Fibroblast of pulmonary artery (primary cell): ENCODE measurements at places on chromosomes 5 and 9.

- no peak for DNase-seq
Measured at GRCh38 chr9:130659699-130660248, 4.6 kb upstream of the PRDM12 start.

- no peak for DNase-seq
Measured at GRCh38 chr5:9264301-9264700, 281.6 kb downstream of the SEMA5A start.

DNA sequence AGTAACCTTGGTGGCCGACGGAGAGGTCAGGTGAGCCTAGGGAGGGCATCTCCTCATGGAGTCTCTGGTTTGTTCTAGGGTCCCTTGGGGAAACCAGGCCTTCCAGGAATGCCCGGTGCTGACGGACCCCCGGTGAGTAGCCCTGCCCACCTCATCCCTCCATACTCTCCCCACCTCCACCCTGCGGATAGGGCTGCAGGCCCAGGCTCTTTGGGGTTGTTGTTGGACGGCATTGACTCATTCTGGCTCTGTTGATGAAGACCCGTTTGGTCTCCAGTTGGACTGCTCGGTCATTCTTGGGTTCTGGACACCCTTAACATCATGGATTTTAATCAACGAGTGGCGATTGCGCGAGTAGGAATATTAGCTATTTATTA is 112.3 kb upstream of the FCN2 start:
- no peak for DNase-seq

DNA sequence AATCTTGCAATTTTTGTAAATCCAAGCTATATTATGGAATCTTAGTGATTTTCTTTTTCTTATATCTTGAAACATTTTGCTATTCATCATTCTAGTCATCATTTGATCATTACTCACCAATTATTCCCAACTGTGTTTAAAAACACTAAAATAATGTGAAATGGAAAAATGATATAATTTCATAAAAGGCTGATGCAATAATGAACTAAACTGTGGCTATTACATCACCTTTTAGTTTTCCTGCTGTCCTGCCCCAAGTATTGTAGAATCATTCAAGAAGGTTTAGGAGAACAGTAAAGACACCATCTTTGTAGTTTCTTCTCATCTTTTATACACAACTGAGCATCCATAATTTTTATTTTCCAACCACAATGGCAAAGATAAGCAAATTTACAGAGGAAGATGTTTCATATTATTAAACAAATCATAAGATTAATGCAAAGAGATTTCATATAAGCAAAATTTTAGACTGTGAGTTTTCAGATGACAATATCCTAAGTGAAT is 431.0 kb upstream of the SLC30A5 start:
- DNase-seq: no peak

- no peak for DNase-seq
Measured at GRCh38 chr9:124266139-124266825, 8.5 kb downstream of the NEK6 start.

GRCh38 chr9:105816981-105817380 is 122.6 kb downstream of the TMEM38B start:
- no peak for DNase-seq

DNA sequence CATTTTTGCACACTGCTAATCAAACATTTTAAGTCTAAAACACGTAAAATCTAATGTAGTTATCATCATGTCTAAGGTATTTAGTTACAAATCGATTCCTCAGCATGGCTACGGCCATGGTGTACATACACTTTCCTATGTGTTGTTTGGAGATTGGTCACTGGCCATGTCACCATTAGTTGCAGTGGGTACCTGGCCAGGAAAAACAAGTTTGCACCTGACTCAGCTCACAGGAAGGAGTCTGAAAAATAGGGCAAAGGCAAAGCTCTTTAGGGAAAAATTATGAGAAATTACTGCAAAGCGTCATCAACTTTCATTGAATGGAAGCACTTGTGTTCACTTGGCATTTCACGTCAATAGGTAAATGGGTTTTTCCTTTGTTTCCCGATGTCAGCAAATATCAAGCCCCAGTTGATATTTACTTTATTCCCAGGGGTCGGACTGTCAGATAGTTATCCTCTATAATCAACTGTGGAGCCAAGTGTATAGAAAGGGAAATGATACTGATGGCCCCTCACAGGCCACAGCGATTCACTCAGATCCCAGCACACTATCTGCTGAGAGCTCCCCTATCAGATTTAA is 626.0 kb upstream of the ADAMTS16 start:
- DNase-seq: no peak

DNA sequence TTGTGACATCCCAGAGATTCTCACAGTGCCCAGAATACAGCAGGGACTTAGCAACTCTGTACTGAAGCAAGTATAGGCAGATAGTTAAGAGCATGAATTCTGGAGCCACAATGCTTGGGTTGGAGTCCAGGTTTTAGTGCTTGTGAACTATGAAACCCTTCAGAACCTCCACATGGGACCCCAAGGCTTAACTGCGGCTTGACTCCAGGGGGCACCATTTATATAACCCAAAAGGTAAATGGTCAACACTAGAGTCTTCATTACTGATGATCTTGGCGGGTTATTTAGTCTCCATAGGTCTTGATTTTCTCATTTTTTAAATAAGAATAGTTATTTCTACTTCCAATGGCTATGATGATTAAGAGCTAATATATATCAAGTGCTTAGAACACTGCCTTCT is 390.3 kb downstream of the TAF11L14 start:
- DNase-seq: no peak

- no peak for DNase-seq
Measured at GRCh38 chr5:107393851-107394250, 276.9 kb downstream of the EFNA5 start.

DNA sequence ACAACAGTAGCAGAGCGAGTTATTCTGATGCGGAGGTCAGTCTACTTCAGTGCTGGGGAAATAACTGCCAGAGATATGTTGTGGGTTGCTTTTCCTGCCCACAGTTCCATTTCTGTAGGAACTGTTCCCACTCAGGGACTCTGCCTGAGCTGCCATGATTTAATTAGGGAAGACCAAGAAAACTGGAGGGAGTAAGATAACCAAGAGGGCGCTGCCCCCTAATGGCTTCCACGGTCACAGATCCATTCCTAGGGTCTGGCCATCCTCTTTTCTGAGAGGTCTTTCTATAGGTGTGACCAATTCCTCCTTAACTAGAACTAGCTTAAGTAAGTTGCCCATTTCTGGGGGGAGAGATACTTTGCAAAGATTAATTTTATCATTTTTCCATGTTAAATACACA is 125.9 kb downstream of the APBA1 start:
- DNase-seq: peak; percentile 34

DNA sequence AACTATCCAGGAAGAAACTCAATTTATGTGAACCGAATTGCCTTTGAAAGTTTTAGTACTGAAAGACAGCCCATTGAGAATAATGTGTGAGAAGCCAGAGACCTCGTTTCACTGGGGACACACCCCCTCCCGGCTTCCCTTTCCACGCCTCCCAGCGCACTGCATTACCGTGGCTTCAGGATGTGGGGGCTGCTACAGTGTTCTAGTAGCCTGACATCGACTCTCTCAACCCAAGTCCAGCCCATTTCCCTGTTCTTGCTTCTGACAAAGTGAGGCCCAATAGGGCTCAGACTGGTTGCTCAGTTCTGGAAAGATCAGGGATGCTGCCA is 3.5 kb downstream of the PAX5 start:
- no peak for DNase-seq

- DNase-seq: peak; percentile 76
Measured at GRCh38 chr5:121967187-121967586, 5.4 kb downstream of the SRFBP1 start.

DNA sequence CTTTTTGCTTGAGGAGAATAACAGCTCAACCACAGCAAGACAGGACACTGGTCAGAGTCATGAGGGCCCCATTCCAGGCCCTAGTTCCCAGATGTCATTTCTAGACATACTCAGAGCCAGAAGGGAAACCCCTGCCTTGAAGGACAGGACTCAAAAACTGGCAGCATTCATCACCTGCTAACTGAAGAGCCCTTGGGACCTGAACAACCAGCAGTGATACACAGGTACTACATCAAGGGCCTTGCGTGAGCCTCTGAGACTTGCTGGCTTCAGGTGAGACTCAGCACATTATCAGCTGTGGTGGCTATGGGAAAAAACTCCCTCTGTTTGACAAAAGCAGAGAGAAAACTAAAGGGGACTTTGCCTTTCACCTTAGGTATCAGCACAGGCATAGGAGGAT is 22.6 kb downstream of the TMEM267 start:
- no peak for DNase-seq

DNA sequence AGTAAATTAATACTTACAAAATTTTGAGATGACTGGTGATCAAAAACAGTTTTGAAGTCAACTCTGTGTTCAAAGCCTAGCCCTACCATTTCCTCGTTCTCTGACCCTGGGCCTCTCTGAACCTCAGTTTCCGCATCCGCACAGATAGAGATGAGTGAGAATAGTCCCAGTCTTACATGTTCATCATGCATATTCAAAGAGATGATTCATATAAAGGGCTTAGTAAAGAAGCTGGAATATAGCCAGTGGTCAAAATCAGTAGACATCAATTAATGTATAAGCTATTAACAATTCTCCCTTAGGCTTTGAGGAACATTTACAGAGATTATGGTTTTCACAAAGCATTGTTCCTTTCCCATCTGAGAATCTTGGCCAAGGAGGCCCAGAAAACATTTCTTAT is 250.6 kb downstream of the SPOCK1 start:
- no peak for DNase-seq

DNA sequence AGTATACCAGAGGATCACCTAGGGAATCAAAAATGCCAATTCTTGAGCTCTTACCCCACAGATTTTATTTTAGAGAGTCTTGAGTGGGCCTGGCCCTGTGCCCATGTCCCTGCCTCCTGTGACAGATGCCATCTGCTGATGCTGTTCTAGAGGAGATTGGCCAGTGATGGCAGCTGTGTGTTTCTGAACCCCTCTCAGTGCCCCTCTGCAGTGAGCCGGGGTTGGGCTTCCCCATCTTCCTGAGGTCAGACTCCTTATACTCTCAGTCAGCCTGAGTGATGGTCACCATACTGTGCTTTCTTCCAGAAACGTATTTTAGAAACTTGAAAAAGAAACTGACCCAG is 6.1 kb downstream of the PTCD2 start:
- DNase-seq: no peak

DNA sequence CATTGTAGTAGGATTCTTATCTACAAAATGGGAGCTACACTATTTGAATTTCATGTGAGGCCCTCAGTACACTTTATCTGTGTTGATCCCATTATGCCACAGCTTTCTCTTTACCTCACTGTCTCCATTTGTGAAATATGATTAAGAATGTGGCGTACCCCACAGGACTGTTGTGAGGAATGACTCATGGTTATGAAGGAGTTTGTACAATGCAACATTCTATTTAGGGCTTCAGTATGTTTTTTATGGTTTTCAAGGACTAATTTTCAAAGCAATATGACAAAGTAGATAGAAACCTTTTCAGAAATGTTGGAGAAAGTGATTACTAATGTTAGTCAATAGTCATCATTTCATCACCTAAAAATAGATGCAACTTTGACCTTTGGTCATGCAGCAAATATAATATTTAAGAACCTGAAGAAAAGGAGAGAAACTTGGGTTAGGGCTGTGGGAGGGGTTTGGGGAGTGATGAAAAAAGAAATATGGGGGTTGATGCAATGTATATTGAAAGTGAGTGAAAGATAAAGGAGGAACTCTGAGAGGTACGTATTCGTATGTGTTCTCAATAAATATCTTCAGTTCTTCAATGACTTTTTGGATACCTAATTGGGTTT is 53.7 kb upstream of the PIP5K1B start:
- DNase-seq: no peak

GRCh38 chr5:35835796-35836742 is 20.6 kb upstream of the IL7R start:
- no peak for DNase-seq

- no peak for DNase-seq
Measured at GRCh38 chr5:129593525-129593924, 133.4 kb downstream of the ADAMTS19 start.

GRCh38 chr9:121676926-121677325 is 25.5 kb downstream of the DAB2IP start:
- no peak for DNase-seq

- DNase-seq: no peak
Measured at GRCh38 chr9:125965477-125965876, 218.3 kb downstream of the PBX3 start.
